ENCODE measurements at places on chromosomes 1 and 21.

GRCh38 chr21:45011911-45012661, 62.3 kb upstream of the ADARB1 start:
- DNase-seq = no peak

GRCh38 chr1:153509036-153509435, 26.8 kb downstream of the S100A6 start:
- no peak for DNase-seq

- no peak for DNase-seq
Measured at GRCh38 chr1:909861-910310, 13.8 kb upstream of the SAMD11 start.

DNA sequence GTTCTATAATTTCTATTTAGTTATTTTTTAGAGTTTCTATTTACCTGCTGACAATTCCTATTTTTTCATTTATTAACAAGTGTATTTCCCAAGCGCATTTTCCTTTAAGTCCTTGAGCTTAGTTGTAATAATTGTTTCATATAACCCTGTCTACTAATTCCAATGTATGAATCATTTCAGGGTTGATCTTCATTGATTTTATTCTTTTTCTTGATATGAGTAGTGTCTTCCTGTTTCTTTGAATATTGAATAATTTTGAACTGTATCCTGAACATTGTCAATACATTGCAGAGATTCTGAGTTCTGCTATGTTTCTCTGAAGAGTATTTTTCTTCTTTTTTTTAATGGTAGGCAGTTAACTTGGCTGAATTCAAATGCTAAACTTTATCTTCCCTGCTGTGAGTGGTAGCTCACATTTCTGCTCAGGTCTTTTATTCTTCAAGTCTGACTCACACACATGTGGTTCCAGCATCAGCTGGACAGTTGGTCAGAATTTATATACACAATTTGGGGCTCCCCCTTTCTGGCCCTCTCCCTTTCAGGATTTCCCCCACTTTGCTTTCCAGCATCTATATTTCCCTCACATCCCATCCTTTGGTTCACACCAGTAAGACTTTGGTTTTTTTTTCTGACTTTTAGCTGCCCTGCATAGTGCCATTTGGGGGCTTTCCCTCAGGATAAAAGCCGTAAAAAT, 54.4 kb upstream of the WDR26 start:
- DNase-seq = no peak

DNA sequence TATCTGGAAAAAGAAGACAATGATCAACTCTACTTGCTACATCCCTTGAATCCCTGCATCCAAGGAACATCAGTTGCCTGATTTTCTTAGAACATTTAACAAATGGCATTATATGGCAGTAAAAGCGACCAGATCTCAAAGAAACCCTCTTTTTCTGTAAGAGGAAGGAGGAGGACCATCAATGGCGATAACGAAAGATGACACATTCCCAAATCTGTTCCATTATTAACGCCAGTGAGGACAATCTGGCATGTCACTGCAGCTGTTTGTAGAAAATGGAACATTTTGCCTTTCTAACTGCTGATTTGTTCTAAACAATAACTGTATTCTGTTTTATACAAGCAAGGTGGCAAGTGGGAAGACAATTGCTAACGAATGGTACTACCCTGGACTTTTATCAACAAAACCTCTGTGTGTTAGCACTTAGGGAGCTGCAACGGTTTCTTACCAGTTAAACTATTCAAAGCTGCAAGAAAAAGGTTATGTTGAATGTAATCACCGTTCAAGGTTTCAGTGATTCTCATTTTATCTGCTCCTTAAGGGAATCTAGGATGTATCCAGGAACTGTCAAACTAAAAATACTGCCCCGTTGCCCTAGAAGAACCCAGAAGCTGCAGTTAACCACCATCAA, 251.9 kb downstream of the SDCCAG8 start:
- DNase-seq = no peak

- DNase-seq = peak; percentile 81
Measured at GRCh38 chr21:31580866-31581276, 78.6 kb upstream of the SOD1 start.

DNA sequence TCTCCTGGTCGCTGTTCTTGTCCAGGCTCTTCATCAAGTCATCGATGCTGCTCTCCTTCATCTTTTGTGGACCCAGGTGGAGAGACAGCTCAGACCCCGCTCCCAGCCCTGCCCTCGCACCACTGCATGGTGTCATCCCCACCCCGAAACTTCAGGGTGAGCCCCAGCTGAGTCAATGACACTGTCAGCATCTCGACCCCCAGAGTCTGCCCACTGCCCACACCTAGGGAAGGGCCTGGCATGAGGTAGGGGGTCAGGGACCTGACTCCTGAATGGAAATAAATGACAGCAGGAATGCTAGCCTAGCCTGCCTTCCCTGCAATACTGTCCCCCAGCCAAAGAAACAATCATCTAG, 1.6 kb upstream of the S100A6 start:
- DNase-seq = no peak

DNA sequence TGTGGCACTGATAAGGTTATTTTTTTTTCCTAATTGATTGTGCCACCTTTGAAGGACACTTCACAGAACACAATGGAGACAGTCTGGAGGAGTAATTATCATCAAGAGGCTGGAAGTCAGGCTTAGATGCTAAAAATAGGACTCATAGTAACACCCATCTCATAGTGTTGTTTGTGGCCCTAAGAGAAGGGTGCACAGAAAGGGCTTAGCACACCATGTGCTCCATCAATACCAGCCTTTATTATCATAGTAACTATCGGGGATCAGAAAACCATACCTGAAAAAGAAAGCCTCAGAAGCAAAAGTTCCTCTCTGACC, 11.9 kb downstream of the NIPAL3 start:
- DNase-seq = no peak

DNA sequence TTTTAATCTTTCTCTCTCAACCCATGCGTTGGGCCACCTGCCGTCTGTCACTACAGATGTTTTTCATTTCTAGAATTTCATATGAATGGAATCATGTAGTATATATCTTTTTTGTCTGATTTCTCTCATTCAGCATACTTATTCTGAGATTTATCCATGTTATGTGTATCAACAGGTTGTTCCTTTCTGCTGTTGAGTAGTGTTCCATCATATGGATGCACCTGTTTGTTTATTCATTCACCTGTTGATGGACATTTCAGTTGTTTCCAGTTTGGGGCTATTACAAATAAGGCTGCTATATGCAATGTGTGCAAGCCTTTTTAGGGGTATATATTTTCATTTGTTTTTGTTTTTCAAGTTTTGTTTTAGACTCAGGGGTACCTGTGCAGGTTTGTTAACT, 9.4 kb upstream of the SLC41A1 start:
- no peak for DNase-seq

GRCh38 chr1:204419064-204419403, 7.4 kb upstream of the PPP1R15B start:
- no peak for DNase-seq

DNA sequence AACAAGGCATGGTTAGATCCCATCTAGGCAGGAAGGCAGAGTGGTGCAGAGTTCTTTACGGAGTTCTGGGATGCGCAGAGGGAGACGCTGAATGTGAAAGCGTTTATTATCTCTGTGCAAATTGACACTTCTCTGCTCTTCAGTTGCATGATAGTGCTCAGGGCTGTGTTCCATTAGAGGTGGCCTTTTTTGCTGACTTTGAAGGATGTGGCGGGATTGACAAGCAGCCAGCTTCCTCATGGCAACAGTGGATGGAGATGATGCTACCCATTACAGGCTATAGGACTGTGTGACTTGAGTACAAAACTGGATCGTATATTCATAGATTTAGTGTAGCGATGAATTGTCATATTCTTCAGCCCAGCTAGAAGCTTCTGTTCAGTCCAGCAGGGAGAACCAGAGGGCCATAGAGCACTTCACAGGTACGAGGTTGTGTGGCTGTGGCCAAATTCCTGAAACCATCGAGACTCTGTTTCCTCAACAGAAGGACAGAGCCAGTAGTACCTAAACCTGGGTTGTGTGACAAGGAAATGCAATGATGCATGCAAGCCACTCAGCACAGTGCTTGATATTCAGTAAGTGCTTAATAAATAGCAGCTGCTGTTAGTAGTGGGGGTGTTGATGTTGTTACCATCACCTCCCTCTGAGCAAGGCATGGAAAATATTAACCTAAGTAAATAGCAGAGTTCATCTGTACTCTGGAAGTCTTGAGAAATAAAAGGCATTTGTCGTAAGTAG, 430.0 kb upstream of the KAZN start:
- DNase-seq = no peak

DNA sequence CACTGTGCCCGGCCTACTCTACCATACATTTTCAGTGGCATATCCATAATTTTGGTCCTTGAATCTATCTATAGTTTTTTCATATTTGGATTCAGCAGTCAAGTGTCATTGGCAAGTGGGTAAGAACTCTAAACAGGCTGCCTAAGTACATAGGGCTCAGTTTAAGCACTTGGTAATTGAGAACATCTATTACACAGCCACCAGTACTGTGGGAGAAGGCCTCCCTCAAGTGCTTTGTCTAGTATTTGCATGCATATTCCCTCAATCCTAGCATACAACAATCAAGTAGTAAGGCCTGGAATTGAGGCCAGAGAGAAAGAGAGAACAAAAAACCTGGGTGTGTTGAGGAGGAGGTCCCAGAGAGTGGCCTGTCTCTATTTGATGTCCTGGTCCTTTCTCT, 325.2 kb downstream of the USP25 start:
- DNase-seq = no peak

Measured in activated naive CD8-positive, alpha-beta T cell treated with anti-CD3 and anti-CD28 coated beads, Interleukin-2, amount 50 U/mL, for 24 hours (primary cell).